ENCODE measurements at places on chromosomes 16 and 17.
A peak's percentile ranks its signal among the peaks of the same experiment; 100 is the strongest.

DNA sequence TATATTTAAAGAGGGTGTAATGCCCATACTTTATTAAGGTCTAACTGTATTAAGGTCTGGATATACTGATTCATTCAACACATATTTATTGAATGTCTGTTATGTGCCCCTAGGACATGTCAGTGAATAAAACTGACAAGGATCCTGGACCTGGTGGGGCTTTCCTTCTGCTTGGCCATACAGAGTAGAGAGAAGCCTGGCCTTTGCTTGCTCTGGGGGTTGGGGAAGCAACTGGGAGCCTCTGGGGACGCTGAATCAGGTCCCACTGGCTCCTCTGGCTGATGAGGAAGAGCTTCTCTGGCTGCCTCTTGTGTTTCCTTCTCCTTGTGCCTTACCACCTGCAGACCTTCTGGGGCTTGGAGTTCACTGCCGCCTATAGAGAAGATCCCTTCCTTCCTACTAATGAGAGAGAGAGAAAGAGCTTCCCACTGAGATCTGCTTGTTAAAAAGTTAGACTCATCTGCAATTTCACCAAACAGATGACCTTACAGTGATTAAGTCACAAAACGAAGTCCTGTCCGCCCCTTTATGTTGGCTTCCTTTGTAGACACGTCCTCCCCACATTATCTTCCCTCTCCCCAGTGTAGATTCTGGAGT is 49.7 kb downstream of the MSI2 start:
- DNase-seq = no peak

DNA sequence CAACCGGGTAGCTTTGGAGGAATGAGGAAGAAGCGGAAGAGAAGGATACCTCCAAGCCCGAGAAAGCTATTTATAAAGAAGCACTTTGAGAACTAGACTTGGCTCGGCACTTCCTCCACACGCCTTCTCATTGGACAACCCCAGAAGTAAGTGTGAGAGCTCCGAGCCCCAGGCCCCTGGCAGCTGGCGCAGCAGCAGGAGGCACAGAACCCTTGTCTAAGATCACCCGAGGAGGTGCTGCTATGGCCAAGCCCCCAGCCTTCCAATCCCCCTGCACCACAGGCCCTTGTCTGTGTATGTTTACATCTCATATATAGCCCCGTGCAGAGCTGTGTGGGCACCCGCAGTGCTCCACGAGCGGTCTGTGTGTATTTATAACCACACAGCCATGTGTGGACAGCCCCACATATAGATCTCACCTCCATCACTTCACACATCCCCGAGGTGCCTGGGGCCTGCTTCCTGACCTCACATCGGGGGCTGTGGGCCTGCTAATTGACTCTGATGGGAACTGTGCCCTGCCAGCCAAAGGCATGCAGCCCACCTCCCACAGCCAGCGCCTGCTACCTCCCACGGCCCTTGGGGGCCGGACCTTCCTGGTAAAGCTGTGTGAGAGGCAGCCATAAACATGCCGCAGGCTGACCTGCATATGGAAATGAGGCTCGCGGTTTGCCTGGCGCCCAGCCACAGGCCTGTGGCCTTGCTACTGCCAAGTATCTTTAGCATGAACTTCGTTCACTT is 96.1 kb downstream of the C17orf67 start:
- no peak for DNase-seq

GRCh38 chr16:425740-426114 is 278 bp downstream of the RAB11FIP3 start:
- DNase-seq = peak; percentile 33

DNA sequence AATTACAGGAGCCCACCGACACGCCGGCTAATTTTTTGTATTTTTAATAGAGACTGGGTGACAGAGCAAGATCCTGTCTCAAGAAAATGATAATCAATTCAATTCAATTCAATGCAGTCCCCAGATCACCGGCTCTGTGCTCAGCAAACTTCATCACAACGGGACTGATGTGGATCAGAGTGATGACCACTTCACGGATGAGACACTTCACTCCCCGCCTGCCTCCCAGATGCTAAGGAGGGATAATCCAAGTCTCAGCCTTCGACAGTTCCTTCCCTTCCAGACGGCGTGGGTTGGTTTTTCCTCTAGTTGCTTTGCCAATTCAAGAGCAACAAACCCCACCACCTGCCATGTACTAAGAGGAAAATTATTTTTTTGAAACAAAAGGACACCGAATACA is 93.8 kb downstream of the ZDHHC7 start:
- DNase-seq = no peak

- no peak for DNase-seq
These were observed 72.2 kb downstream of the HS3ST3B1 start for GRCh38 chr17:14372905-14373613.

GRCh38 chr17:17824783-17825614 is 11.8 kb downstream of the SREBF1 start:
- no peak for DNase-seq

GRCh38 chr17:52751051-52751450 is 592.5 kb upstream of the CA10 start:
- no peak for DNase-seq

GRCh38 chr17:71921796-71922195 is 199.0 kb upstream of the SOX9 start:
- DNase-seq = no peak

DNA sequence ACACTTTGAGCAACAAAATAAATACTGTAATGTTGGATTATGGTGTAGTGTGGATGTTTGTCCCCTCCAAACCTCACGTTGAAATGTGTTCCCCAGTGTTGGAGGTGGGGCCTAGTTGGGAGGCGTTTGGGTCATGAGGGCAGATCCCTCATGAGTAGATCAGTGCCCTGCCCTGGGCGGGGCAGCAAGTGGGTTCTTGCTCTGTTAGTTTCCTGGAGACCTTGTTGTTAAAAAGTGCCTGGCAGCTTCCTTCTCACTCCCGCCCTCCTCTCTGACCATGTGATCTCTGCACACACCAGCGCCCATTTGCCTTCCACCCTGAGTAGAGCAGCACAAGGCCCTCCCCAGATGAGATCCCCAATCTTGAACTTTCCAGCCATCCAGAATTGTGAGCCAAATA is 67.7 kb downstream of the MPRIP start:
- no peak for DNase-seq
